ENCODE measurements at places on chromosomes 4 and X.

DNA sequence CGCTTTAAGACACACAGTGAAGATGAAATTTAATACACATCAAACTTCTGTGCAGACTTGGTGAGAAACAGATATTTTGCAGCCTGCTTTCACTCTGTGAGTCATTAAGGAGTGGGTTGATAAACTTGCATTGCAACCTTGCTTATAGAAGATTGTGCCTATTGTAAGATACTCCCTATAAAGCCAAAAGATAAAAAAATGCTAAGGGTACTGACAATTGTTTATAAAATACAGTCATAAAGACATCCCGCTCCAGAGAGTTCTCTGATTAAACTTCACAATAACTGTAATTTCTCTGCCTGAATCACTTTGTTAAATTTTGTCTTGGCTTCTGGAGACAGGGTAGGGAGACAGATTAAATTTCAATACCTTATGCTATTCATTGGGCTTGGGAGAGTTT, 49.1 kb downstream of the GALNT7 start:
- DNase-seq, result no peak

DNA sequence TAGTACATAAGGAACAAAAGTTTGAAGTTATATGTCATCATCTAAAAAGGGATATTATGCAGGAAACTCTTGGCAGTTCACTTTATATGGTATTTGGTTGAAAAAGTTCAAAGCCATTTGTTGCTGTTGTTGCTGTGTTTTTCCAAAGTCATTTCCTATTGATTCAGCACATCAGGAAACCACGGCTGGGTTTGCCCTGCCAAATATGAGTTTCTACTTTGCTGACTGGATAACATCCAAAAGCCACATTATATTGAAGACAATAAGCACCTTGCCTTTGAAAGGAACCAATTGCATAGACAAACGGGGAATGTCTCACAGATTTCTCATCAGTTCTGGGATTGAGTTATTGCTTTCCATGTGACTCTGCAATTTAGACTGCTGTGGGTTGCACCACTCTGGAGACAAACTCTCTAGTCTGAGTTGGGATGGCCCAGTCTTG, 206.1 kb downstream of the SLC39A8 start:
- no peak for DNase-seq

DNA sequence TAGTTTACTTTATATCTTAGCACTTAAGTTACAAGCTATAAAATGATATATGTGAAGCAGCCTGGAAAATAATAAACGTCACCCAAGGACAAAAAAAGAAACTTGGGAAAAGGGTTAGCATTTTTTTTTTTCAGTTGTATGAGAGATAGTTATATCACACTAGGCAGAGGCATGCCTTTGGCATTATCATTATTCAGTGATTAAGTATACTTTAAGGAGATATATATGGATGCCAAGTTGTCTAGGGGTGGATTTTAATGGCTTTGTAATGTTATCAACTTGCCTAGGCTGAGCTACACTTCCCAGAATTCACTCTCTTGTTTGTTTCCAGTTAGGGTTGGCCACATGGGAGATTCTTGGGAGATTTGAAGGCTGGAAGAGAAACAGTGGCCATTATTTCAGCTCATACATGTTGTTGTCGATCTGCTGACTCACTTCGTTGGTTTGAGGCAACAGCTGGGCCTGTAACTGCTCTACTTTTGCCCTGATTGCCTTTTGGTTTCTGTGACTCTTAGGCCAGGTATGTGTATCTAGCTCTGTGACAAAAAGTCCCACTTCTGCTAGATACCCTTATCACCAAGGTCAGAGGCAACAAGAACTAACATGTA, 11.5 kb upstream of the SRPX start:
- no peak for DNase-seq

- no peak for DNase-seq
Measured at GRCh38 chr4:157459785-157460184, 239.3 kb downstream of the GRIA2 start.

- no peak for DNase-seq
Measured at GRCh38 chr4:112277705-112278448, 7.8 kb downstream of the TIFA start.

DNA sequence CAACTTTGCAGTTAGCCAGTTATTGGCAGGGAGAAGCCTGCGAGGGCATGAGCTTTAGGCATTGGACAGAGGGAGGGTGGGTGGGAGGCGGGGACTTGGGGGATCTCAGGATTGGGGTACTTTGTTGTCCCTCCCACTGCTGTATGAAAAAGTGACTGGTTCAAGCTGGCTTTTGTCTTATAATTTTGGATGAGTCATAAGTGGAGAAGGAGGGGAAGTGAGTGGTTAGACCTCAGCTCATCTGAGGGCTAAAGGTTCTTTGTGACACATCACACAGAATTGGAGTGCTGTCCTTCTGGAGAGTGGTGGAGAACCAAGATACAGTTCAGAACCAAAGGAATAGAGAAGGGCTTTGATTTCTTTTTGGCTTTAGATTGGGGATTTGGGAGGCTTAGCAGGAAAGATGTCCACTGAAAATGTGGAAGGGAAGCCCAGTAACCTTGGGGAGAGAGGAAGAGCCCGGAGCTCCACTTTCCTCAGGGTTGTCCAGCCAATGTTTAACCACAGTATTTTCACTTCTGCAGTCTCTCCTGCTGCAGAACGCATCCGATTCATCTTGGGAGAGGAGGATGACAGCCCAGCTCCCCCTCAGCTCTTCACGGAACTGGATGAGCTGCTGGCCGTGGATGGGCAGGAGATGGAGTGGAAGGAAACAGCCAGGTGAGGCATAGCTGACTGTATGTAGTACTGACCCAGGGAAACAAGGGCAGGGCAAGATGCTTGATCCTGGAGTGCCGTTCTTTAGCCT, at the start of gene SLC4A4:
SLC4A4 (plus strand) TSS at position 175 of the 748 bp plus-strand sequence.
- DNase-seq, result no peak

- DNase-seq, result no peak
Measured at GRCh38 chr4:102230194-102230593, 115.1 kb downstream of the SLC39A8 start.

DNA sequence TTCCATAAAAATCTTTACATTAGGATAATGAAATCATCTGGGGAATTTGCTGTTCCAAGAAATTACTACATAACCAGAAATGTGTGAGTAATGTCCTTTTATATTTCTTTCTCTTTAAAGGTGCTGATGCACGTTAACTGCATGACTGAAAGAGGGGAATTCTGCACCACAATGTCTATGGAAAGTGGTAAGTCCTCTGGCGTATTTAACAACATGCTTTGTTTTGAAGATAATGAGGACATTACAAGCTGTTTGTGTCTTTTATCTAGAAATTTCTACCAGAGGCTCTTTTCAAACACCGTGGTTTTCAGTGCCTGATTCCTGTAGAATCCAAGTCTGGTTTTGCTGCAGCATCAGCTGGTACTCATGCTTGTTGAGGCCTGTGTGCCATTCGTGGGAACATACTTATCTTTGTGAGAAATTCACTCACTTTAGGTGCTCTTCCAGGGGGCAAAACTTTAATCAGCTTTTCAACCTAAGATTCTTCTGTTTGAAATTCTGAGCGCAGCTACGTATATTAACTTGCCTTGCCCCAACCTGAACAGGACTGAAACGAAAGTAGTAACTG, 257.2 kb downstream of the PDHA2 start:
- no peak for DNase-seq

DNA sequence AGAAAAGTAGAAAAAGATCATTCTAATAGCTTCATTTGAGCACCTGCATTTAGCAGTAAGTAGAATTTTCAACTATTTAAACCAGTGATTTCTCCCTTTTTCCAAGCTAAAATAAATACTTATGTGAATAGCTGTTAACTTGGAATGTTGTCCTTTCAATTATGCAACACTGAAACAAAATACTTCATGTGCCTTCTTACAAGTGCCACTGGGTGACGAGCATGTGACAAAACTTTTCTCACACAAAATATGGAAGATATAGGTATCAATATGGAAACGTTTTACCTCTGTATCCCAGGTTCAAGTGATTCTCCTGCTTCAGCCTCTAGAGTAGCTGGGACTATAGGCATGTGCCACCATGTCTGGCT, 708.3 kb downstream of the STIM2 start:
- no peak for DNase-seq

- peak; percentile 56 for DNase-seq
Measured at GRCh38 chr4:4439782-4440181, 52.9 kb downstream of the NSG1 start.

DNA sequence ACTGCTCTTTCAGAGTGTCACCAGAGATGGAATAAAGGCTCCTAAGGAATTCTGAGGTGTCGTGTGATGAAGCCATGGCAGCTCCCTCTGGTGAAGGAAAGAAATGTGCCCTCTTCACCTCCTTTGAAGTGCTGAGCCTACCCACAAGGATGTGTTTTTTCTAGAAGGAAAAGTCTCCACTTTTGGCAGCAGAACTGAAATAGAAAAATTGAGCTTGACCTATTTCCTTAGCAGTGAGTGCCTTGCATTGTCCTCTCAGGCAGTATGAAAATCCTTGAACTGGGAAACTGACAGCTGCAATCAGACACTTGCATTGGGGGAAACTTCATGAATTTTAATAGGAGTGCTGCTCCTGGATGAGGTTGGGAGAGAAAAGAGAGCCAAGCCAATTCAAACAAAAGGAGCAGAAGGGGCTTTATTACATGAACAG, 95.2 kb downstream of the DCLK2 start:
- DNase-seq, result no peak

- no peak for DNase-seq
Measured at GRCh38 chrX:5774446-5774845, 454.2 kb downstream of the NLGN4X start.

DNA sequence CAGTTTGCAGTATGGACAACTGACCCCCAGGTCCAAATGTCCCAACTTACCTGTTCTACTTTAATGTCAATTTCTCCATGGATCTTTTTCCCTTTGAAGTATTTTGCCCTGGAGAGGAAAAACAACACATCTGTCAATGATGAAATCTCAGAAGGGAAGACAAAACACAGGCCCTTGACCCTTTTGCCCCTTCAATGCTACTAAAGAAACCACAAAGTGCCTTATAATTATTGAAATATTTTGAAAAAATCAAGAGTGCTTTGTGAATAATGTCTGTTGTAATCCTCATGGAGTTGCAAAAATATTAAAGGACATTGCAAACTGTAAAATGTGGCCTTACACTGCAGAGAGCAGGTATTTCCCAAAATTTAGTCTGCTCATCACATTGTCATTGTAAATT, 12.6 kb downstream of the SYN1 start:
- DNase-seq, result no peak

- DNase-seq, result no peak
Measured at GRCh38 chrX:147850875-147851274, 60.8 kb upstream of the FMR1 start.

DNA sequence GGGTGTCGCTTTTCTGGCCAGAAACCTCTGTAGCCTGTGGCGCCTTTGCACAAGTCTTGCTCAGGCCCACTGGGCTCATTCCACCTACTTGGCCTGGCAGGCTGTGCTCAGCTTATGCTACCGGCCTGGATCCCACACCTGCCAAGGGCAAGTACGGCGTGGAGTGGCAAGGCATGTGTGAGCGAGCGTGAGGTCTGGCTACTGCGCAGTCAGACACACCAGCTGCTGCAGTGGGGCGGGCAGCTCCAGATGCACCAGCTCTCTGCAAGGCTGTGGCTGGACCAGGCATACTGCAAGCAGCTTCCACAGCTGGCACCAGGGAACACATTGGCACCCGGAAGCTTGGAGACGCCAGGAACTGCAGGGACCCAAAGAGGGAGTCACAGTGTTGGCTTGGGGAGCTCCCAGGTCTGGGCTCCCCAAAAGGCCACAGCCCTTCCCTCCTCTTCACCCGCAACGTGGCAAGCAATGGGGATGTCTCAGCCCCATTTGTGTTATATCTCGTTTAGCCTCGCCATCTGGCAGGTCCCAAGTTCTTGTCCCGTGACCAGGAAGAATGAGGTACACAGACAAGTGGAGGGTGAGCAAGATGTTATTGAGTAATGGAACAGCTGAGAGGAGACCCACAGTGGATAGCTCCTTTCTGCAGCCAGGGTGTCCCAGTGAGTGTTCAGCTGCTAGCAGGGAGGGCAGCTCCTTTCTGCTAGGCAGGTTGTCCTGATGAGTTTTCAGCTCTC, 3.8 kb upstream of the FBXW7 start:
- DNase-seq, result no peak

GRCh38 chr4:98745366-98745765, 87.0 kb upstream of the TSPAN5 start:
- peak; percentile 45 for DNase-seq

DNA sequence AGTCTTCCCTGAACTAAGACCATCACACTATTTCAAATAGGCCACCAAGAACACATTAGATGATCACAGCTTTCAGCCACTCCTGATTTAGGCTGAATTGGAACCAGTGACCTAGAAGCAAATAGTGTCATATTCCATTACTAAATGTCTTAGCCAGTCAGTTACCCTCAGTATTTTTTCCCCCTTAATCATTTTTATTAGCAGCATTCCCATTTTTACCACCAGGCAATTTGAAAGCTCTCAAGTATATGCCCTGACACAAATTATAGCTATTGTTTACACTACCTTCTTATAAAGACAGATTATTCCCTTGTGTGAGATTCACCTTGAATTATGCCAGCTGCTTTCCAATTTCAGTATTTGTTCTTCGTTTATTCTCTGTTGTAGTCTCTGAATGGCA, 1146.9 kb downstream of the PDHA2 start:
- DNase-seq, result no peak

GRCh38 chrX:150683536-150684146, 9.6 kb upstream of the MTMR1 start:
- DNase-seq, result peak; percentile 31

GRCh38 chrX:55709735-55710134, 7.8 kb upstream of the RRAGB start:
- DNase-seq, result no peak

- DNase-seq, result no peak
Measured at GRCh38 chrX:1481636-1482529, 29.2 kb upstream of the ASMTL start.

DNA sequence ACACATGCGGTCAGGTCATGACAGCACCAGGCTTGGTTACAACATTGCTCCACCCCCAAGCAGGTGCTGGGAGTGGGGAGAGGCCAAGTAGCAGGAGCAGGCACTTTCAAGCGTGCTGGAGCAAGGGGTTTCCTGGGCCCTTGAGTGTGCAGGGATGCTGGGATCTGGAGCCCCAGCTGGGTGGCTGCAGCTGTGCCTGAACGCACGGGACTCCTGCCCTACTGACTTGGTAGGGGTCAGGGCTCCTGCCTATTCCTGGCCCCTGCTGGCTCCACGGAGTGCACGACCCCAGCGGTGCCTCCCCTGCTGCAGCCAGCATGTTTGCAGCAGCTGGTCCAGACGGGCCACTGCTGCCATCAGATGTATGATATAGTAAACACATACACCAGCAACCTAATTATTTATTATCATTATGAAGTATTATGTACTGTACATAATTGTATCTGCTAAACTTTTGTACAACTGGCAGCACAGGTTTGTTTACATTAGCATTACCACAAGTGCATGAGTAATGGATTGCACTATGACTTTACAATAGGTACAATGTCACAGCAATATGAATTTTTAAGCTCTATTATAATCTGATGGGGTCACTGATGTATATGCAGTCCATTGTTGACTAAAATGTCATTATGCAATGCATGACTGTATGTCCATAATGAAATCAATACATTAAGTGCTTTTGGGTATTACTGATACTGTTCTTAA, 620.6 kb downstream of the RAPGEF2 start:
- no peak for DNase-seq

DNA sequence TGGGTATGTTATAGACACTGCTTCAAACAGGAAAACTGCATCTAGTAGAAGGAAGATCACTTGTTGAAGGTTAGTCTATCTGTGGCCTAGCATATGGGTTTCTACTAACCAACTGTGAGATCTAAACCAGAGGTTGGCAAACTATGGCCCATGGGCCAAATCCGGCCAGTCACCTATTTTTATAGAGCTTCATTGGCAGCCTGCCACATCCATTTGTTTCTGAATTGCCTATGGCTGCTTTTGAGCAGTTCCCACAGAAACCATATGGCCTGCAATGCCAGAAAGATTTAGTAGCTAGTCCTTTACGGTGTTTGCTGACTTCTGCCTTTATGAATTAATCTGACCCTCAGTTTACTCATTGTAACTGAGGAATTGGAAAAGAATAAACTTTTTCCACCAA, 71.1 kb downstream of the MID1 start:
- DNase-seq, result no peak
